ENCODE measurements at places on chromosomes 12 and 14.

DNA sequence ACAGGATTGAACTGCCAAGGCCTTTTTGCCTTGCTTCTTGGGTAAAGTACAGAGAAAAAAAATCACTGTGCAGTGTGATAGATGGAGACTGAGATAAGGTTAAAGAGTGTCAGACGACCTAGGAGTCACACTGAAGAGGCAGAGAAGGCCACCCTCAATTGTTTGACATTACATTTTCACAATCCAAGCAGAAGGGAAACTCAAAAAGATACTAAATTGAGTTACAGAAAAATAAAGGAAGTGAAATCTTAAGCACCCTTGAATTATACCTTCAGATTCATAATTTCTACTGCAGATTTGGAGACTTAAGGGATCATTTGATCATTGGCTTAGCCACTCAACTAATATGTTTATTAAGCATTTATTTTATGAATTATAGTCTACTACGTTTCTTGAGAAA is 97.1 kb downstream of the MYF5 start:
- DNase-seq = no peak

DNA sequence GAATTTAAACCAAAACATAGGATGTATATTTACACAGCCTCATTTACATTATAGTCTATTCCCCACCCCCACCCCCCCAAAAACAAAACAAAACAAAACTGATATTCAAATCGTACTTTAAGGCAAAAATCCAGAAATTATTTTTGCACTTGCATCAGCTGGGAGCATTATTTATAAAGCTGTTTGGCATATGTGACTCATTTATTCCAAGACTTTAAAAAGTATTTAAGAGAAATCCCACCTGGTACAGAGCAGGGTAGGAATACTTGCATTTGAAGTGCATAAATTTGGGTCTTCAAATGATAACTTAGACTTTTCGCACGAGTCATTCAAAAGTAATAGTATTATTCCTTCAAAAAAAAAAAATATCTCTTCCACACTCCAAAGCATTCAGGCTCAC is 1.1 kb downstream of the KLHL28 start:
- no peak for DNase-seq

DNA sequence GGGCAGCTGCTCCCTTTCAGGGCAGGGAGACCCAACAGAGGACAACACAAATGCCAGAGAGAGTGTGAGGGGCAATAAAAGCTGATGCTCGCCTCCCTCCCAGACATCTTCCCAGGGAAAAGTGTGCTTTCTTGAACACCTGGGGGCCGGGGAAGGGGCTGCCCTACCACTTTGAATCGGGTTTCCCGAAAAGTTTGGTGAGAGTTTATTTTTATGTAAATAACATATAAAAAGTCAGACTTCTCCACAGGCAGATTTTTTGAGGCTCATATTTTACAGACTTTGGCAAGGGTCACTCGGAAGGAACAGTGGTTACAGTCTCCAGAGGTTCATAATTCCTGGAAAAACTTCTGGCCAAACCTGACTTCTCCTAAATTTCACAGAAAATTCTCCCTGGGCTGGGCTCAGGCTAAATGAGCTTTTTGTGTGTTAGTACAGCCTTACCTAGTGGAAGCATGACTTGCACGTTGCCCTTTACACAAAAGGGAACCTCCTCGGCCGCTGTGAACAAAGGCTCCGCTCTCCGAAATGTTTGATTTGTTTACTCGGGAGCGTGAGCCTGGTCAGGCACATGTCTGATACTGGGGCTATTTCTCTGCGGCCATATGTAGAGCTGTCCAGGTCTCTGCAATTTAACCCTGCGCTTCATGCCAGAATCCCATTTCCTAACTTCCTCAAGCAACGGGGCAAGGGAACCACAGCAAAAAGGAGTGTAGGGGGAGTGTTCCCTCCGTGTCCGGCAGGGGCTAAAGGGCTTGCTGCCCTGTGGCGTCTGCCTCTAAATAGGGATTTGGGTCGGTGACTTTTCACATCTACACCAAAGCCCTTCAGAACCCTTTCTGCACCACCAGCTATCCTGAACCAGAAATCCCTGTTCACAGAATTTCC is 3.4 kb downstream of the RTL1 start:
- DNase-seq = no peak

DNA sequence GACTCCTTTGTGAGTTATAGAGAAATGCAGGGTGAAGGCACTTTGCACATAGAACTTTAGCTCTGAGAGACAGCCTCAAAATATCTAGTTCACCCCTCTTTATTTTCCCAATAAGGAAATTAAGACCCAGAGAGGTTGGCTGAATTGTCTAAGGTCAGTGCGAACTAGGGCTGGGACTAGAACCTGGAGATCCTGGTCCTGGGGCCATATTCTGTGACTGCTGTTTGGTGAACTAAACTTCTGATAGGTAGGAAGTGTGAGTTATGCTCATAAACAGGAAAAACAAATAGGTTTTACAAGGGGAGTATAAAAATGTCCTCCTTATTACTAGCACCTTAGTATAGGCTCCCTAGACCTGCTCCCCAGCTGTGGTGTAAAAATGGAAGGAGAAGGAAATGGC is 53.9 kb downstream of the DAD1 start:
- no peak for DNase-seq

DNA sequence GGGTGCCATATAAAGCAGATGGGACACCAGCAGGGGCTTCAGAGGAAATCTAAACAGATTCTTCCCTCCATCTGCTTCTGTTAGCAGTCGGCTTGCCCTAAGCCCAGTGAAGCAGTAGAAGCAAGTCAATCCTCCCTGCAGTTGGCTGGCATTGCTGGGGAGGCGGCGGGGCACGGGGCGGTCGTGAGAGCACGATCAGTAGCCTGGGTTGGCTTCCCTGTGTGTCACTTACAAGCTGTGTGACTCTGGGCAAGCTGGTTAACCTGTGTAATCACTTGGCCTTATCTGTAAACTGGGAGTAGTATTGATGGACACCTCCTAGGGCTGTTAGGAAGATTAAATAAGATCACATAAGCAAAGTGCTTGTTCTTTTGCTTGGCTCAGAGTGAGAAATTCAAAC is 19.4 kb downstream of the MYRFL start:
- DNase-seq = no peak

GRCh38 chr12:31002999-31003398 is 70.7 kb upstream of the DDX11 start:
- no peak for DNase-seq

DNA sequence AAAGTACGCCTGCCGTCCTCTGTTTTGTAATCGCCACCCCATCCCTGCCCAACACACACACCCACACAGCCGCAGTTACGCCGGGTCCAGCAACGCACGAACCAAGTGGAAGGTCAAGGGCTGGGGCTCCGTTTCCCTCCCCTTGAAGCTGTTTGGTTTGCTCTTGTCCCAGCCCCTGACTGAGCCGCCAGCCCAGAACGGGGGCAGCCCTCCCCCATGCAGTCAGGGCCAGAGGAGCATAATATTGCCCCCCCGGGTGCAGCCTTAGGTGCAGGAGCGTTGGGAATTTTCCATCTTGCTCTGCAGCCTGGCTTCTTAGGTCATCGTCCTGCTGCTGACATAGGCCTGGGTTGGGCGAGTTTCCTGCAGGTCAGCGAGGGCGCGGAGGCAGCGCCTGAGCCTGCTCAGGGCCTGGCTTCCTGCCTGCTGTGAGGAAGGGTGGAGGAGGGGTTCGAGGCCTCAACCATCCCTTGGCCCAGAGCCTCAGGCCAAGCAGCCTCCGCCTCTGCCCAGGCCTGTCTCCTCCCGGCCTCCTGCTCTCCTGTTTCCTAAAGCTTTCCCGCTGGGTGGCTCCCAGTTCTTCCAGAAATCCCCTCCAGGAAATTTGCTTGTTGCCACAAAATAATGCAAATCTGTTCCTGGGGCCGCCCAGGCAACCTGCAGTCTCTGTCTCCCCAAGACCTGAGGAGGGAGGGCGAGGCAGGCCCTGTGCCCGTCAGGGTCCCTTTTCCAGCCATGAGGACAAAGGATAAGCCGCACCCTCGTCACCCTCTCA is 44.5 kb downstream of the PSMA6 start:
- DNase-seq = no peak

DNA sequence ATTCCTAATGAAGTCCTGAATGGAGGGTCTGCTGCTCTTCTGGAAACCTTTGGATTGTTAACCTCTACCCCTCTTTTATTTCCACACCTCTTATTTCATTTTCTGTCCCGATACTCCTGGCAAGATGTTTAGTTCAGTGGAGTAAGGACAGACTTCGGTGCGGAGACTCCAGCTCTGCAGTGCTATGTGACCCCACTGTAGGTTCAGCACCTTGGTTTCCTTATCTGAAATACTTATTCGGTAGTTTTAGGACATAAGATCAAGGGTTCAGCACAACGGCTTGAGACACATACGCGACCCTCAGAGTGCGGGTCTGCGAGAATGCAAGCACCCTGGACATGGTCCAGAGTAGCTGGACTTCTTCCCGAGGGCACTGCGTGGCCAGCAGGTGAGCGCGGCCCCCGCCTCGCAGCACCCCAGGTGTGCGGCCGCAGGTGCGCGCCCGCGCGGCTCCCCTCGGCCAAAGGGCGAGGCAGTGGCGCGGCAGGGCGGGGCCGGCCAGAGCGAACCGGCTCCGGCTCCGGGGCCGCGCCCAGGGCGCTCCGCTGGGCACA is 465 bp upstream of the FGD4 start:
- DNase-seq = no peak

DNA sequence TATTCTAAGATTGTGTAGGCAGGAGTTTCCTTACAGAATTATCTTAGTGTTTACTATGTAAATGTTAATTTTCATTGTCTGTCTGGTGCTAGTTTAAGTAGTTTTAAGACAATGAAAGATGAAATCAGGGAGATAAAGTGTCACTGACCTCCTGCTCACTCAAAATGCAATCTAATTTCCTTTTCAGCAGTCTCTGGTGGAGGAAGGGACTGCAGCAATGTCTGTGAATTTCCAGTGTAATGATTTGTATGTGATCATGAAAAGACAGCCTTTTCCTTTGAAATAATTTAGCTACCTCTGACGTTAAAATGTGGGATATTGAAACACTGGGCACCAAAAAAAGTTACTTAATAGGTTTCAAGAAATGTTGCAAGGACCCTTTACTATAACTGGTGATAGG is 779.7 kb upstream of the FLRT2 start:
- no peak for DNase-seq

- DNase-seq = no peak
These were observed 138.5 kb upstream of the AMIGO2 start for GRCh38 chr12:47218191-47218654.

GRCh38 chr14:91125271-91125660 is 11.4 kb downstream of the DGLUCY start:
- no peak for DNase-seq

DNA sequence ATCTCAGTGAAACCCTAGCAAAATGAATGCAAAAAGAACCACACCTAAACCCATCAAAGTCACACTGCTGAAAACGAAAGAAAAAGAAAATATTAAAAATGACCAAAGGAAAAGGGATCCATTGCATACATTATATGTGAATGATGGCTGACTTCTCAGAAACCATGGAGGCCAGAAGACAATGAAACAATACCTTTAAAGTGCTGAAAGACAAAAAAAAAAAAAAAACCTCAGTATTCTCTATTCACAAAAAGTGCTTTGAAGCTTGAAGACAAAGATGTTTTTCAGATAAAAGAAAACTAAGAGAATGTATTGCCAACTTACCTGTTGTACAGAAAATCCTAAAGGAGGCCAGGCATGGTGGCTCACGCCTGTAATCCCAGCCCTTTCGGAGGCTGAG is 4.5 kb upstream of the EVL start:
- no peak for DNase-seq

- DNase-seq = no peak
These were observed 127.7 kb downstream of the C12orf50 start for GRCh38 chr12:87901457-87901856.

DNA sequence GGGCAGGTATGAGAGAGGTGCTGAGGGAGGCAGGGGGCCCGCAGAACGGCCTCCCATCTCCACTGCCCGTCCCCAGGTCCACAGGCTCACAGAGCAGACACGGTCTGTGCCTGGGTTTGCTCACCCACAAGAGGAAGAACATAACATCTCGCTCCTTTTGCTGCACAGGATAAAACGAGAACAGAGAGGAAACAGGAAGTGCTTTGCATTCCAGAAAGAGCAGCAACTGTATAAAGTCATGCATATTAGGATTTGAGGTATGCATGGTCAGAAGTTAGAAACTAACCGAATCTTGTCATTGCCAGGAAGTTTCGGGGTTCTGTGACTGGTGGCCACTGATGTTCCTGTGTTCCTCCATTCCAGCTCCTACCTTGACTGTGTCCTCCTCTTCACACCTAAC is 25.0 kb downstream of the NTF3 start:
- DNase-seq = no peak

GRCh38 chr12:70227911-70228310 is 15.3 kb upstream of the CNOT2 start:
- DNase-seq = no peak

DNA sequence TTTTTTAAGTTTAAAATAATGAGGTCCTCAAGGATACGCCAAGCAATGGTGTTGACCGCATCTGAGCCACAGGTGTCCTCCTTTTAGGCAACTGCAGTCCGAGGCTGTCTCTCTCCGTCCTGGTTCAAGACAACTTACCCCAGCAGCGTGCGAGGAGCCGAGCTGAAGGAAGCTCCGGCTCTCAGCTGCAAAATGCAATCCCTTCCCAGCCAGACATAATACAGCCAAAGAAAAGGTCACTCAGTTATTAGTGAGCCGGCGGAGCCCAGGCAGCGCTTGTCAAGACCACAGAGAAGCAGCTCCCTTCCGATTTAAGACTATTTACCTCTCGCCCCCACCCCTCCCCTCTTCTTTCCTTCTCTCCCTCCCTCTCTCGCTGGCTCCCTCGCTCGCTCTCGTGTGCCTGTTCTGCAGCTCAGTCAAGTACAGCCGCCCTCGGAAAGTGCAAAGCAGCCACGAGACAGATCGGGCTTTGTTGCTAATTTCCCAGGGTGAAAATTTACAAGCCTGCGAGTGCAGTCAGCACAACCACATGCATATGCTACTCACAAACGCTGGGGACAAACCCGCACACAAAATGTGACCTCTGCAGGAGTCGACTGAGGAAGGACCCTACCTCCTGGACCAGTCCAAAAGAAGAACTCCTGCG is 363 bp upstream of the LMO3 start:
- DNase-seq = peak; percentile 17

- no peak for DNase-seq
These were observed 12.3 kb downstream of the NINJ2 start for GRCh38 chr12:650983-651382.

DNA sequence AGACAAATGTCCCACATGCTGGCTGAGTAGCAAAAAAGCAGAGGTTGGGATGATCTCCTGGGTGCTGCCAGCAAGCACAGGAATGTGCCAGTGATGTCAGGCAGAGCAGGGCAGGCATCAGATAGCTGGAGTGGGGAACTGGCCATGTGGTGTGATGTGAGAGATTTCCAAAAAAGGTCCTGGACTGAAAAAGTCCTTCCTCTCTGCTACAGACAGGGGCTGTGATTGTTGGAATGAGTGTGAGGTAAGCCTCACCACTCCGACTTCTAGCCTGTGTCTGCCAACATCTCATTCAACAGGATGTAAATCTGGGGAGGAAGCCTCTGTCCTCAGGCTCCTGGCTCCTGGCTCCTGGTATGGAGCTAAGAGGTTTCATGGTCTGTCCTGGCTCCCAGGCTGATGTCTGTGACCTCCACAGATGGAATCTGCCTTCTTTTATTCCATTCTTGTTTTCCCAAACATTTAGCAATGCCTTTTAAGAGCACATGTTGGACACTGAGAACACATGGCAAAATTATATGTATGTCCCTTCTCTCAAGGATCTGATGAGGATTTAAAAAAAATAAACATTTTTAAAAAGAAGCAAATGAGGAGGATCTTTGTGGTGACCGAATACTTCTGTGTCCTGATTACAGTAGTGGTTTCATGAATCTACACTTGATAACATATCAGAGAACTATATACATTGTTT is 50.1 kb upstream of the STK38L start:
- DNase-seq = no peak

- no peak for DNase-seq
These were observed 34.7 kb upstream of the PNMA1 start for GRCh38 chr14:73748858-73749357.

- no peak for DNase-seq
These were observed 426.0 kb downstream of the DAD1 start for GRCh38 chr14:22163051-22163450.
